ENCODE measurements at places on chromosomes 6 and 20.

GRCh38 chr20:4073852-4074741, 58.7 kb upstream of the RNF24 start:
- no peak for DNase-seq

DNA sequence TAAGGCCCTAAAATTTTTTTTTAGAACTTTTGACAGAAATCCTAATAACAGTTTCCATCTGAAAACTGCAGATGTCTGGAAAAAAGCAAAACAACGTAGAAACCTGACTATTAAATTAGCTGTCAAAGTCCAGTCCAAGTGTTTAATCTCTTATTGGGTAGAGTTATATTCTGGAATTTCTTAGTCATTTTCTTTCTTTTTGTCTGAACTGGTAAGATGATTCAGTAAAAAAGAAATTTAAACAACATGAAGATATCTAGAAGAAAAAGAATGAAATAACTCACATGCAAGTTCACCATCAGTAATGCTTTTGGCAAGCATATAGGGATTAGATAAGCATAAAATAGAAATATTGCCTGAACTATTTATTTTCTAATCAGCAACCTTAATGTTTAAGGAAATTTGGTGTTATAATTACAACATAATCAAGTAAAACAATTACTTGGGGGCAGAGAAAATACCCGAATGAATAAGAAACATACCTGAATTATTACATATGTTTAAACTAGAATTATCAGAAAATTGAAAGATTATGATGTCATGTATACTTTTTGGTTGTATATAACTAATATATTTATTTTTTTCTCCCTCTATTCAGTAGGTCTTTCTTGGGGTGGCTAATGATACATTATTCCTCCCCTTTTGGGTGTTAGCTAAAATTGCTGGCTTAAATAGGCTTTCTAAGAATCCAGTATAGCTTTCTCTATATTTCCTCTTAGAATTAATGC, 51.1 kb downstream of the FAM83B start:
- DNase-seq: no peak

- no peak for DNase-seq
Observed at GRCh38 chr6:41650120-41650519, 11.9 kb downstream of the MDFI start.

- DNase-seq: no peak
Observed at GRCh38 chr20:58545565-58546415, 30.6 kb upstream of the APCDD1L start.

DNA sequence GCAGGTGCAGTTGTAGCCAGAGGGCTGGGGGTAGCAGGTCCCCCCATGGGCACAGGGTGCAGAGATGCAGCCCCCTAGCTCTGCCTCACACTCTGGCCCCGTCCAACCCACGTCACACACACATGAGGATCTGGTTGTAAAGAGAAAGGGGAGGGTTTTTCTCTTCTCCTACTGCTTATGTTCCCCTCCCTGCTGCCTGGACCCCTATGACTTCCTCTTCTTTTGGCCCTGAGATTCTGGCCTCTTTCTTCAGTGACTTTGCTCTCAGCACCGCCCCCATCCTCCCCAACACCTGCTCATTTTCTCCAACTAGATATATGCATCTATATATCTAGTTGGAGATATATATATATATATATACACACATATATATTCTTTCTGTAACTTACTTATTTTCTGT, 9.7 kb downstream of the NOTCH4 start:
- no peak for DNase-seq

- DNase-seq: no peak
Observed at GRCh38 chr6:167787896-167788562, 38.7 kb upstream of the AFDN start.

DNA sequence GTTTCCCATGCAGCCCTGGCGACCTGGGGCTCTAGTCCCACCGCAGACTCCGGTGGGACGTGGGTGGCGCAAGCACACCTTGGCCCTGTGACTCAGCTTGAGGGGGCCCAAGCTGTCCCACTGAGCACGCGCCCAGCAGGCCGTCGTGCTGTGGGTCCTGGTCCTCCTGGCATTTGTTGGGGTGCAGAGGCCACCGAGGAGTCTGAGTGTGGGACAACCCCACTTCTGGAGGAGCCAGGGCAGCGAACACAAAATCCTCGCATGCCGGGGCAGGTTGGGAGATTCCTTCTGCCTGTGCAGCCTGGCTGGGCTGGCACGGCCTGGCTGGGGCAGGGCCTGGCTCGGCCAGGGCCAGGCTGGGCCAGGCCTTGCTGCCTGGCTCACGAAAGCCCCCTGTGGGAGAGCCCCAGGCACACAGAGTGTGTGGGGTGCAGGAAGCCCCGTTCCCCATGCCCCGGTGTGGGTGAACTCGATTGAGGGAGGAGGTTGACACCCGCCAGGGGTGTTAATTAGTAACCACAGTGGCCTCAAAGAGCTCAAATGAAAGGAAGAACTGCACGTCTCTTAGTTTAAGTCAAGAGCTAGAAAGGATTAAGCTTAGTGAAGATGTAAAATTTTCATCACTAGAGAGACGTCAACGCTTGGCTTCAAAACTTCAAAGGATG, 1808.5 kb upstream of the DEFB115 start:
- no peak for DNase-seq

- no peak for DNase-seq
Observed at GRCh38 chr20:63103402-63104311, 96.9 kb upstream of the BHLHE23 start.

DNA sequence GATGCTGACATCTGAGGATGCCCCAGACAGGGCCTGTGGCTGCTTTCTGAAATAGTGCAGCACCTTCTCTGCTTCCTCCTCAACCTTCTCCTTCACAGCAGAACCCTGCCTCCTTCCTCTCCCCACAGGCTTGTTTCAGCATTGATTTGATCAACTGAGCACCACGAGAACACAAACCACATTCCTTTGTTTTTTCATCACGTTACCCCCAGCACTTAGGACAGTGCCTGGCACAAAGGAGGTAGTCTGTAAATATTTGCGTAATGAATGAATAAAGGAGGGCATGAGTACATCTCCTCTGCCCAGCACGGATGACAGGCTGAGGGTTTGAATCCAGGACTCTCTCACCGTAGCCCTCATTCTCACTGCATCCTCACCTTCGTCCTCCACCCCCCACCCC, 21.3 kb upstream of the WFDC2 start:
- no peak for DNase-seq

DNA sequence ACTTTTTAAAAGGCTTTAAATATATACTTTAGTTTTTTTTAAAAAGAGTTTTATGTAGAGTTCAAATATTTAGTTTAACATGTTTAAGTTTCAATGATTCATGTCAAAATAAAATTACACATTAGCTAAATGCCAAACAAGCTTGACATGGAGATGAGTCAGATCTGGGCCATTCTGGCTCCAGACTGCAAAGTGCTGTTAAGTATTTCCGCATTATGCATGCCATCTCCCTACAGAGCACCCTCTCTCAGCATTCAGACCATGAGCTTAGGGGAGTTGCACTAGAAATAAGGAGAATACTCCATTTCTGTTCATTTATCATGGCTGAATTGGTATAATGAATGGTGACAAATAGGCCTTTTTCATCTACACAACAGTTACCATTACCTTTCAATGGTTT, 21.5 kb upstream of the HS3ST5 start:
- no peak for DNase-seq

- DNase-seq: no peak
Observed at GRCh38 chr6:12490904-12491571, 200.9 kb downstream of the EDN1 start.

DNA sequence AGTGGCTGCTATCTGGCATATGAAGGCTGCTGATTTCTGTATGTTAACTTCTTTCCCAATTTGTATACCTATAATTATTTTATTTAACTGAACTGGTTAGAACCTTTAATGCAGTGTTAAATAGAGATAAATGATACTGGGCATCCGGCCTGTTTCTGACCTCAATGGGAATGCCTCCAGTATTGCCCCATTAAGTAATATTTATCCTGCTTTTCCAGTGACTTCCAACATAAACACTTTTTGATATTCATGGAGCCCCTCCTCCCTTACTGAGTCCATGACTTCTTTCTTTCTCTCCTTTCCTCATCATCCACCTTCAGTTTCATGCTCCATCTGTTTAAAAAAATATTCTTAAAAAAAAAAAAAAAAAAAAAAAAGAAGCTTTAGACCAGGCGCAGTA, 8.8 kb downstream of the TRIM27 start:
- no peak for DNase-seq

DNA sequence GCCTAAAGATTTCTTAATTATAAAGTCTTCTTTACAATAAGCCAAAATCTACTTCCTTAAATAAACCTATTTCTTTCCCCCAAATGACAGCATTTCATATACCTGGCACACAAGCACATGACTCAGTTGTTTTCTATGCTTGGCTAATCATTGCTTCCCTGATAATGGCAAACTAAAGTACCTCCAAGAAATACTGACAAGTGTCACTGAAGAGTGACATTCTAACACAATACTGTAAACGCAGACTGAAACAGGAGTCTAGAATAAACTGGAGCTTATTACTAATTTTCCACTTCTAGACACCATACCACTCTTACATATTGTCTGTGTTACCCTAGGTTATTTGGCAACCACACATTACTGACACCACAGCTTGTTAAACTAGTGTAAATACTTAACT, 14.3 kb downstream of the SYNCRIP start:
- DNase-seq: no peak

DNA sequence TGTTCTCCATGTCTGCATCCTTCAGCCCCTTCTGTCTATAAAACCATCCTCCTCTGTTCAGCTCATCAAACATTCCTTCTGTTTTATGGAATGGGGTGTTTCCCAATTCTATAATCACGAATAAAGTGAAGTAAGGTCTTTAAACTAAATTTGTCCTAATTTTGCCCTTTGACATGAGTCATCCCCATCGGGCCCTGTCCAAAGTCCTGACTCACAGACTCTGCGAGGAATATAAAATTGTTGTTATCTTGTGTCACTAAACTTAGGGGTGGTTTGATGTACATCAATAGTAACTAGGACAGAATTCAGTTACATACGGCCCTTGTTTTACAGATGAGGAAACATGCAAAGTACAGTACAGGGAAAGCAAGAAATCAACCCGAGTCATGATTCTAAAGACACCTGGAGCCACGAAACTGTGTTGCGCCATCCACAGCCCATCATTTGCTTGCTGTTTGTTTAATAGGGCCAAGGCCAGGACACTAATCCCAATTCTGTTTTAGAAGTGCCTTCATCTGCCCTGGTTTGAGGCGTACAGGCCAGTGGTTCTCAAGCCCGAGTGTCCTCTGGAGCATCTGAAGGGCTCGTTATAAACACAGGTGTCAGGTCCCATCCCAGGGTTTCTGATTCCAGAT, 2.8 kb downstream of the ACSS1 start:
- DNase-seq: no peak

DNA sequence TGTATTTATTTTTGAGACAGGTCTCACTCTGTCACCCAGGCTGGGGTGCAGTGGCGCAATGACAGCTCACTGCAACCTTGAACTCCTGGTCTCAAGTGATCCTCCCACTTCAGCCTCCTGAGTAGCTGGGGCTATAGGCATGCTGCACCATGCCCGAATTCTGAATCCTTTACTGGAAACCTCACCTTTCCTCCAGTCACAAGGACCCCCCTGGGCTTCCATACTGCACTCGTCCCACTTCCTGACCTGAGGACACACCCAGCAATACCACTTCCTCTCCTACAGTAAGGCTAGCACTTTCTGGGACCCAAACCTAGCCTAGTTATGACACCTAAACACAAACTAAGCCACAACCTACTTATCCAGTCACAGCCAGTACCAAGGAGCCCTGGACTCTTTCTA, 68.2 kb downstream of the FAM217A start:
- DNase-seq: no peak

- no peak for DNase-seq
Observed at GRCh38 chr6:36297051-36297450, 27.2 kb downstream of the PNPLA1 start.

DNA sequence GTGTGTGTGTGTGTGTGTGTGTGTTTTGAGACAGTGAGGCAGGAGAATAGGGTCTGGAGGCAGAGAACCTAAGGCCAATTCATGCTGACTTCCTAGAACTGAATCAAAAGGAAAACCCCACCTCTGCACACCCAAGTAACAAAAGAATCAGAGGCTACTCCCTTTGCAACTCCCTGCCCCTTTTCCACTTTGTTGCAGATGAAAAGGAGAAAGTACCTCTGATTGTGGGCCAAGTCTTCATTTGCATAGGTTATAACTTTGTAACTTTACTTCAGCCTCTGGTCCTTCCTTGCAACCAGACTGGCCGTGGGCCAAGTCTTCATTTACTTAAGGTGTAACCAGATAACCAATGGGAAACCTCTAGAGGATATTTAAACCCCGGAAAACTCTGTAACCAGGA, 168.8 kb downstream of the EYA2 start:
- DNase-seq: no peak

DNA sequence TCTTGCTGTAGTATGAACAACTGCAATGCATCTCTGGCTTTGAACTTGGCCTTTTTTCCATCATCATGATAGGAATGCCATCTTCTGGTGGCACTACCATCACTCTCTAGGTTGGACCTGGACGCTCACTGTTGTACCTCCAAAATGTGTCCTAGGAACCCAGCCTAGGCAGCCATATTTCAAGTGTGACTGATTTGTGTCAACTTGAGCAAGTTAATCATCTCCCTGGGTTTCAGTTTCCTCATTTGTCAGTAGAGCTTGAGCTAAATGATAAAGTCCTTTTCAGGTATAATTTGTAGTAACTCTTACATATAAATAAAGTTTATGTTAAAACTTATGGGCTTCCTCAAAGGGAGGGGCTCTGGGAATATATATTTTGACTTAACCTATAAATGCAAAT, 241.7 kb upstream of the CEP162 start:
- DNase-seq: no peak

DNA sequence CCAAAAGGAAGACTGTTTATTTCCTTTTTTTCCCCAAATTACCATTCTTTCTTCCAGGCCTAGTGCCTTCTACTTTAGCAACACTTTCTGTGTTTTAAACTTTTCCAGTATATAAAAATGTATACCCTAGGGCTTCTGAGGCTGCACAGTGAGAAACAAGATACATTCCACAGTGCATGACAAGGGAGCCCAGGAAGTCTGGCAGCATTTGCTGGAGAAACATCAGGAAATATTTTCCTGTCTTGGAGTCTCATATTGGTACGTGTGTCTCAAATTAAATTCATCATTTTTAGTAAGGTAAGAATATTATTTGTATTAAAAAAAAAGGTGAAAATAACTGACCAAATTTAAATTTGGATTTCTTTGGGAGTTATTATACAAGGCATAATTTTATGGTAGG, 662.6 kb downstream of the RFPL4B start:
- no peak for DNase-seq

DNA sequence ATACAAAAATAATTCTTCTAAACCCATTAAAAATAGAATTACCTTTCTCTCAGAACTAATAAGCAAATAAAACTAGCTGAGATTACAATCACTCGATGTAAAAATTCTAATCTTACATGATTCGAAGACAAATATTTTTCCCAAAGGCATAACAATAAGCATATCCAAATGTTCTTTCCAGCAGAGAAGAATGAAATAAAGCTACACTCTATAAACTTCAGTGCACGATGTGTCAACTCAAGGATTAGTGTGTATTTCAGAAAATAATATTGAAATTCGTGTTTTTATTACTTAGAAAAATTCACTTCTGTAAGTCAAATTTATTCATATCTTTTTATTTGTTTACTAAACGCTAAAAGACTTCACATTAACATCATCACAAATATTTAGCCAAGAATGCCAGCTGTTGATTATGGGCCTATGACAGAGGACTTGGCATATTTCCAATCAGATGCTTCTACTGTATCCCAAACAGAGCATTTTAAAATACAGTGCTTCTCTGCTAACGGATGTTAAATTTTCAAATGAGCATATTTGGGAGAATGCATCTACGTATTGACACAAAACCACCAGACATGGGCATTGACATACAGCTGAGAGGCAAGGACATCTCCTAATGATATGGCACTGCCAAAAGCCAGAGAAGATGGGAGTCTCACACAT, 54.7 kb upstream of the PDE7B start:
- DNase-seq: no peak
